ENCODE measurements at places on chromosomes 4 and X.
A peak's percentile ranks its signal among the peaks of the same experiment; 100 is the strongest.

GRCh38 chrX:66638591-66639500 is at the start of gene EDA2R:
EDA2R (minus strand) TSS chrX:66639078; CDS start chrX:66616020, 23,058 bp downstream.
- no peaks in the 10 kb centered on the region for H3K27me3 ChIP-seq
- no peak for DNase-seq
- H3K4me1 ChIP-seq, result no peaks in the 10 kb centered on the region
- H3K4me3 ChIP-seq, result peak within 1 kb of the TSS; percentile 74
- no peaks in the 10 kb centered on the region for H3K36me3 ChIP-seq

GRCh38 chrX:154021131-154021611 is 1.5 kb upstream of the IRAK1 start:
- no peak overlapping the region for H3K4me3 ChIP-seq
- H3K27me3 ChIP-seq, result no peaks in the 10 kb centered on the region
- peak overlapping the region; percentile 71 for H3K27ac ChIP-seq
- no peak for DNase-seq
- H3K4me1 ChIP-seq, result peaks cover 10% of the 10 kb centered on the region

DNA sequence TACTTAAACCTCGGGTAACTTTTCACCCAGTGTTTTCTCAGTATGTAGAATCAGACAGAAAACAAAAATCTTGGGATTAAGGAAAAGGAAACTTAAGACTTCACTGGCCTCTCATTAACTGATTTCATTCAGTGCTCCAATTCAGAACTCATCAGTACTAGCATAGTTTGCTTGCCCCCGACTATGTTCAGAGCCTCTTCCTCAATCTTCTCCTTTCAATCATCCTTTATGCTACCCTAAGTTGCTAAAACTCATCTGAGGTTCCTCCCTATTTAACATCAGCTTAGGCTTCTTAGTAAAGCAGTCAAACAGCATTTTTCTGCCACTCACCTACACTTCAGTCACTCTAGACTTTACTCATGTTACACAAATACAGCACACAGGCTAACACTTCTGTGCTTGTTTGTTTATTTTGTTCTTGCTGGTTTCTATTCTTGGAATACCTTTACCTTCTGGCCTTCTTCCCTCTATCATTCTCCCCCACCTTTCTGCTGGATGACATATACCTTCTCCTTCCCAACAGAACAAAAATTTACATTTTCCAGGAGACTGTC is 163.0 kb upstream of the TLL1 start:
- H3K27me3 ChIP-seq, result no peaks in the 10 kb centered on the region
- H3K27ac ChIP-seq, result no peak overlapping the region
- H3K36me3 ChIP-seq, result no peaks in the 10 kb centered on the region
- H3K4me1 ChIP-seq, result peaks cover 20% of the 10 kb centered on the region
- DNase-seq, result no peak

DNA sequence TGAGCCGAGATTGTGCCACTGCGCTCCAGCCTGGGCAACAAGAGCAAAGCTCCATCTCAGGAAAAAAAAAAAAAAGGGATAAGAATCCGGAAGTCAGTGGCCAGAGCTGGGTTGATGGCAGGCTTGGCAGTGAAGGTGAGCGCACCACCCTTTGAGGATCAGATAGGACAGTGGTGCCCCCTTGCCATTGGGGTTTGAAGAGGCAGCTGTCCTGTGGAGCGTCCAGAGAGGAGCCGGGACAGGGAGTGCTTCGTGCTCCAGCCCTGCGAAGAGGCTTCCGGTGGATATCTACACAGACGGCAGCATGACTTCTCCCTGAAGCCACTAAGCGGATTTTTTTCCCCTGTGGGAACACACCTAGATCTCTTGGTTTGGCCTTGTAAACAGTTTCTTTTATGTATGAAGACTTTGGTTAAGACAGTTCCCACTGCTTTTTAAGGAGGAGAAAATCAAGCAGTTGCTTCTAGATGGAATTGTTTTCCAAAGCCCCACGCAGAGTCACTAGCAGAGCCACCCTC is 6.5 kb downstream of the TBC1D14 start:
- no peak overlapping the region for H3K4me3 ChIP-seq
- no peaks in the 10 kb centered on the region for H3K27me3 ChIP-seq
- no peaks in the 10 kb centered on the region for H3K36me3 ChIP-seq
- H3K27ac ChIP-seq, result no peak overlapping the region
- peaks cover 23% of the 10 kb centered on the region for H3K4me1 ChIP-seq

DNA sequence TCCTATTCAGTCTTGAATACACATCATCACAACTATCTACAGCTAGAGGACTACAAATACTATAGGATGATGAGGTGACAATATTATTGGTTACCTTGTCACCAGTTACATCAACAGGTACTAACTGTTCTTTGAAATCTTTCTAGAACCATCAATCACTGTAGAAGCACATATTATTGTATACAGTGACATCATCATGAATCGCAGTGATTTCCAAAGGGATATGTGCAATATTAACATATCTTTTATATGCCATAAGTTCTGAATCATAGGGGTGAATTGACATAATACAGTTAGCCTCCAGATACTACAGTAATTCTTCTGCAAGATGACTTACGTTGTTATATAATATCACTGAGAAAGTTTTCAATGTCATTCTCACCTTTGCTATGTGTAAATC is 105.2 kb upstream of the HPGD start:
- no peaks in the 10 kb centered on the region for H3K36me3 ChIP-seq
- peaks cover 10% of the 10 kb centered on the region for H3K27me3 ChIP-seq
- DNase-seq, result no peak
- H3K4me3 ChIP-seq, result no peak overlapping the region
- no peak overlapping the region for H3K27ac ChIP-seq

GRCh38 chrX:116230130-116230898 is 59.8 kb downstream of the AGTR2 start:
- no peak overlapping the region for H3K4me3 ChIP-seq
- no peaks in the 10 kb centered on the region for H3K27me3 ChIP-seq
- no peak overlapping the region for H3K27ac ChIP-seq
- H3K4me1 ChIP-seq, result no peaks in the 10 kb centered on the region
- H3K36me3 ChIP-seq, result no peaks in the 10 kb centered on the region
- no peak for DNase-seq

DNA sequence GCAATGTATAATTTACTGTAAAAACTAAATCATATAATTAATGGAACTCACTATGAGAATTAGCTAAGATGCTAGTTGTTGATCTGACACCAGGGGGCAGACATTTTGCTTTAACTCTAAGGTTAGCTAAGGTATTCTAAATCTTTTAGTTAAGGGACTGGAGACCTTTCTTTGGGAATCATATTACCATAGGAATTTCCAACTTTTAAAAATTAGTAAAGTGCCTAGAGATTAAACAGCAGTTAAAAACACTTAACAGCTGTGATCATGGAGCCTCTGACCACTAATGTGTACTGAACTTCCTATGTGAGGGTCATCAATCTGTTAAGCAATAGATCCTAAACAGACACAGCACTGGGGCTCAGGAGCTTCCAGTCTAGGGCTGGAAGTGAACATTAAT is 226.6 kb downstream of the NSUN7 start:
- no peak for DNase-seq
- H3K27me3 ChIP-seq, result no peaks in the 10 kb centered on the region
- no peak overlapping the region for H3K27ac ChIP-seq
- H3K4me1 ChIP-seq, result peaks cover 3% of the 10 kb centered on the region
- no peaks in the 10 kb centered on the region for H3K36me3 ChIP-seq

DNA sequence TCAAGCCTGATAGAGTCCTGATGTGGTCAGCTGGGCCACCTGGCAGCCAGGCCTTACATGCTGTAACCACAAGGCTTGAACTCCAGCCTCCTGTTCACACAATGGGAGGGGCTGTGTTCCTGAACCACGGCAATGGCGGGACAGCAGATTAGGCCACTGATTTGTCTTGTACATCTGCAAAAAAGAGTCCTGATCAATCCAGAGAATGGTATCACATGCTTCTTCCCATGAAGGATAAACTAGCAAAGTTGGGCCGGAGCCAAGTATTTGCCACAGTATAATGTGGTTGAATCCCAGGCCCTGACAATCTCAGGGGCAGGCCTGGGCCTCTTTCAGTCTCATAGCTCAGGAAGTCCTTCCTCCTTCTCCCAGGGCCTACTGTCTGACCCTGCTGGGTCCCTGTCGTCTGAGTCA is 2182.5 kb upstream of the AGA start:
- H3K27me3 ChIP-seq, result no peaks in the 10 kb centered on the region
- DNase-seq, result no peak

- peaks cover 25% of the 10 kb centered on the region for H3K4me1 ChIP-seq
- no peak overlapping the region for H3K27ac ChIP-seq
Measured at GRCh38 chr4:137378821-137379220, 153.5 kb downstream of the PCDH18 start.

DNA sequence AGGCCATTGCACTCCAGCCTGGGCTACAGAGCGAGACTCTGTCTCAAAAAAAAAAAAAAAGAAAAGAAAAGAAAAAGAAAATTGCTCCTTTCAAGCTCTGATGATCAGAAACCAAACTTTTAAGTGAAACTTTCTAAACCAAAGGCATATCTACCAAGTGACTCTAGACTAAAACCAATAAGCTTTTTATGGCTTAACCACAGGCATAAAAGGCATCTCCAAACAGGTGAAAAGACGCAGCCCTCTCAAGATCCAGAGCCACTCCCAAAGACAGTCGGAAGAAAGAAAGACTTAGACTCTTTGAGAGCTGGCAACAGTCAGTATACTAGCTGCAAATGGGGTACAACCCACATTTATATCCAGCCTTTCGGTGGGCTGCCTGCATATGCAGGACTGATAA is 117.1 kb upstream of the AP1S2 start:
- H3K4me3 ChIP-seq, result no peak overlapping the region
- H3K36me3 ChIP-seq, result no peaks in the 10 kb centered on the region
- no peaks in the 10 kb centered on the region for H3K27me3 ChIP-seq

DNA sequence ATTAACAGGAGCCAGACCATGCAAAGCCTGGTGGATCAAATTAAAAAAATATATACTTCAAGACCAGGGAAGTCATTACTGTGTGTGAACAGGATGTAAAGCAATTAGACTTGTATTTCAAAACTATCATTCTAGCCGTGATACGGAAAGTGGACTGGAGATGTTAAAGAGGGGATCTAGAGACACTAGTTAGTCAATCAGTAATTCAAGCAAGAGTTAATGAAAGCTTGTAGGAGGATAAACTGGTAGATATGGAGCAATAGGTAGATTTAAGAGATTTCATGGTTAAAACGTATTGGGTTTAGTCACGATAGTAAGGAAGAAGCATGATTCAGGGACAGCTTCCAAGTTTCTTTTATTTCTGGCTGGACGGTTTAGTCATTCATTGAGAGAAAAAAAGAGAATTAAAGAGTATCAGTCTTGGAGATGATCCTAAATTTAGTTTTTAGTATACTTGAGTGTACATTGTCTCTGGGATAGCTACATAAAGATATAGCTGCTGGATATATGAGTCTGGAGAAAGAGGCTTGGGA is 3.9 kb downstream of the MAD2L1 start:
- peaks cover 5% of the 10 kb centered on the region for H3K36me3 ChIP-seq
- H3K4me3 ChIP-seq, result no peak overlapping the region
- peaks cover 51% of the 10 kb centered on the region for H3K4me1 ChIP-seq

DNA sequence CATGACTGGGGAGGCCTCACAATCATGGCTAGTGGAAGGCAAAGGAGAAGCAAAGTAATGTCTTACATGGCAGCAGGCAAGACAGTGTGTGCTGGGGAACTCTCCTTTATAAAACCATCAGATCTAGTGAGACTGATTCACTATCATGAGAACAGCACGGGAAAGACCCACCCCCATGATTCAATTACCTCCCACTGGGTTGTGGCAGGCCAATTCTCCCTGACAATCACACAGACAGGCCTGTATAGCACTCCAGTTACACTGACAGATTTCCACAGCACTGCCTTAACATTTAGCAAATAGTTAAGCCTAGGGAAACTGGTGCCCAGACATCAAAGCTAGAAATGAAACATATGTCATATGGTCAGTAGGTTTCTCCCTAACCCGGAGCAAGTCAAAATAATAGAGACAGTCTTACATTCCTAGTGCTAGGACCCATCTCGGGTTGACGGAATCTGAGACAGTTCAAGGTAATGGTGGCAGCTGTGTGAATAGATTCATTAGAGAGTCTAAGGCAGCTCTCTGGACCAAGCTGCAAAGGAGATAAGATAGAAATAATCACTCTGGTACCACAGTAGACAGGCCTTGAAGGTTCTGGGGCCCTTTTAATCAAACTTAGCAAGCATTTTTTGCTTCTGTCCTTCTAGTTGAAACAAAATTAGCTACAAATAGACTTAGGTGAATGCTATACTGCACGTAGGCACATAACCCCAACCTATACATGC is 9.4 kb upstream of the HERC5 start:
- H3K4me1 ChIP-seq, result no peaks in the 10 kb centered on the region
- no peak overlapping the region for H3K4me3 ChIP-seq
- no peak overlapping the region for H3K27ac ChIP-seq
- H3K27me3 ChIP-seq, result no peaks in the 10 kb centered on the region
- no peak for DNase-seq

Measured in osteocyte (in vitro differentiated cells).